Hematopoietic multipotent progenitor cell treated with erythropoietin and hydrocortisone succinate and interleukin-3 and kit ligand, for 4 days (in vitro differentiated cells): ENCODE measurements at places on chromosomes 12 and 14.

DNA sequence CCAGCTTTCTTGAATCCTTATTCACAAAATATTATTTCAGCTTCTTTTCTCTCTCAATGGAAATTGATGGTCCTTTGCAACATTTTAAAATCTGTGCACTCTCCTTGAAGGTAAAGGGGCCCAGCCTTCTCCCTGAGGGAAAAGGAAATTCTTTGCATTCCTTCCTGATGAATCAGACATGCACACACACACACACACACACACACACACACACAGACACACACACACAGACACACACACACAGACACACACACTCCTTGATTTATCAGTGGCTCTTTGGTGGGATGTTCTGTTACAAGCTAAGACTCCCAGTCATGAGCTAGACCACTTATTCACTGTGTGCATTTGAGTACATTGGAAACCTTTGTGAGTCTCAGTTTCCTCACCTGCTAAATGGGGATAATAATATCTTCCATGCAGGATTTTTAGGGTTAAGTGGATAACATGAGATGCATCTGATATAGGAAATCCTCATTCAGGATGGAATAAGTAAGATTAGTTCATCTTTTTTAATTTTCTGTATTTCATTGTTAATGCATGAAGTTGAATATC is 45.1 kb upstream of the HMGA2 start:
- no peak for DNase-seq

DNA sequence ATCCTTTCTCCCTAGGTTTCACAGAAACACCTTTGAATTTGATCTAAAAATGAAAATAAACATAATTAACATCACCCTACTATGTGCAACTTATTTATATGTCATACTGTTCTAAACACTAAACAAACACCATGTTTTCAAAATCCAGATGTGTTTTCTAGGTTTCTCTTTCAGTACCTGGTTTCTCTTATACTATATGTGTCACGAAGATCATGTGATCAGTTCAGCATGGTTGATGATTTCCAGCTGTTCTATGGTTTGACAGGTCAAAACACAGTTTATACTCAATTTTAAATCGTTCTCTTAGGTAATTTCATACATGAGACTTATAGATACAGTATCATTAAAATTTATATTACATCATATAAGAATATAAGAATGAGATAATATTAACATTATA is 373.1 kb downstream of the SOX5 start:
- no peak for DNase-seq

GRCh38 chr12:94231709-94232108 is 83.3 kb downstream of the PLXNC1 start:
- peak; percentile 88 for DNase-seq

DNA sequence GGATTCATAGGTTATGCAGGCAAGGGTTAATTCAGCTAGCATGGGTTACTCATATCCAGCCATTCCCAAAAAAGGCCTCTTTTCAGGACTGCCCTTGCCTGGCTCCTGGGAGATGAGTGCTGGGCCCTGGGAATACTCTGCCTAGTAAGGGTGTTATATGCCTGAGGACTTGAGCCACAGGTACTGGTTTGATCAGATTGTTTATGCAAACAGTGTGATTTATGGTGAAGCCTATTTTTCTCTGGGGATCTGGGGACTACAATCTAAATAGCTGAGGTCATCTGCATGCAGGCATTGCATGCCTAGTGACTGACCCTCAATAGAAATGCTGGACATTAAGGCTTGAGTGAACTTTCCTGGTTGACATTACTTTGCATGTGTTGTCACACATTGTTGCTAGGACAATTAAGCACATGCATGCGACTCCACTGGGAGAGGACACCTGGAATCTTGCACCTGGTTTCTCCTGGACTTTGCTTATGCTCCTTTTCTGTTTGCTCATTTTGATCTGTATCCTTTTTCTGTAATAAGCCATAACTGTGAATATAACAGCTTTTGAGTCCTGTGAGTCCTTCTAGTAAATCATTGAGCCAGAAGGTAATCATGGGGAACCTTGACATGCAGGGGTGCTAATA is 73.0 kb downstream of the RAD51B start:
- DNase-seq: no peak

DNA sequence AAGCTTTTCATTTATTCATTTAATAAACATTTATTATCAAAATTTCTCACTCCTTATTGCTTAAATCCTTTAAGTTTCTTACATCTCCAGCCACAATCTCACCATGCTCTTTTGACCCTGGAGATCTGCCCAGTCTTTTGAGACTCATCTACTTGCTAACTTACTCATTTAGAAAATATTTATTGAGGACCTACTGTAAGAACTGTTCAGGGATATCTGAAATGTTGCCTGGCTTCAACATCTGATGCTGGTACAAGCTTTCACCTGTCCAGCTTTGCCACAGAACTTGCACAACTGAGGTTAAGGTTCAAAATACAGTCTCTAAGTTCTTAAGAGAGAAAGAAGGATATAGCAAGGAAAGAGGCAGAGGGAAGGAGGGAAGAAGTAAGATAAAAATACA is 17.5 kb upstream of the GXYLT1 start:
- DNase-seq: no peak

DNA sequence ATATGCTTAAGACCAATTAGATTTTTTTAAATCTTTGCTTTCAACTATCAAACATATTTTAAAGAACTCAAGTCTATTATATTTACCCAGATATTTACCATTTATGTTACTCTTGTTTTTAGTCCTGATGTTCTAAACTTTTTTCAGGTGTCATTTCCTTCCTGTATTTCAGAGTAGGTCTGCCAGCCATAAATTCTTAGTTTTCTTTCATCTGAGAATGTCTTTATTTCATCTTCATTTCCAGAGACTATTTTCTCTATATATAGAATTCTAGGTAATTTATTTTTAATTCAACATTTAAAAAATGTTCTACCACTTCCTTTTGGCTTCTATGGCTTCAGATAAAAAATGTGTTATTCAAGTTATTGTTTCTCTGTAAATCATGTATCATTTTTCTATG is 218.2 kb upstream of the AMIGO2 start:
- no peak for DNase-seq

DNA sequence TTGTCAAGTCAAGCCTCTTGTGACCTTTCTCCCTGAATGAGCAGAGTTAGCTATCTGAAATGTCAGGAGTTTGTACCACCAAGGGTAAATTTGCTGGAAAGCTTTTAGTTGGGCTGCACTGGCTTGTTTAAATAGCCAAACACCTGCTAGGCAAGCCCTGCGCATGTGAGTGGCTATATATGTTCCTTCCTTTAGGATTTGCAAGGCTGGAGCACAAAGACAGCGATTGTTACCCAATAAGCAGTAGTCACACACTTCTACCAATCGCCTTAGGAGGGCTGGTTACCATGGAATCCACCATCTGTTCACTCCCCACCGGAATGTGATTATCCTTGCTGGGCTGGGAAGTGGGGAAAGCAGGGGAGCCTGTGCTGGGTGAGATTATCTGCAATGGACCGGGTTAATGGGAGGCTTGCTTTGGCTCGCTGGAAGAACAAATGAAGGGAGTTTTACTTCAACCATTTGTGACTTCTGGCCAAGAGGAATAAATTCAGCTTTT is 102.5 kb downstream of the FGD4 start:
- no peak for DNase-seq

GRCh38 chr12:61044766-61045165 is 1215.4 kb upstream of the USP15 start:
- DNase-seq: no peak

GRCh38 chr12:102093319-102093718 is 26.6 kb downstream of the NUP37 start:
- DNase-seq: no peak

DNA sequence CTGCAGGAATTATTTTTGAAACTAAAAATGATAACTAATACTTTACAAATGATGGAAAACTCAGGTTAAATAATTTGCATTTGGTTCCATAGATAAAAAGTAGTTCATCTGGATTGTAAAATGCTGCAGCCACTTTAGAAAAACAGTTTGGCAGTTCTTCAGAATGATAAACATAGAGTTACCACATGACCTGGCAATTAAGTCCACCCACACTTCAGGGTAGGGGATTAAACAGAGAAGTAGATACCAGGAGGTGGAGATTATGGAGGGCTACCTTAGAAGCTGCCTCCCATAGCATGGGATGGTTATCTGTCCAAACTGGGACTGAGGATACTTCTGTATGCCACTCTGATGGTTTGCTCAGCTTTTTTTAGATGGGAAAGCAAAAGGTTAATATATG is 22.2 kb downstream of the ARF6 start:
- DNase-seq: peak; percentile 60

DNA sequence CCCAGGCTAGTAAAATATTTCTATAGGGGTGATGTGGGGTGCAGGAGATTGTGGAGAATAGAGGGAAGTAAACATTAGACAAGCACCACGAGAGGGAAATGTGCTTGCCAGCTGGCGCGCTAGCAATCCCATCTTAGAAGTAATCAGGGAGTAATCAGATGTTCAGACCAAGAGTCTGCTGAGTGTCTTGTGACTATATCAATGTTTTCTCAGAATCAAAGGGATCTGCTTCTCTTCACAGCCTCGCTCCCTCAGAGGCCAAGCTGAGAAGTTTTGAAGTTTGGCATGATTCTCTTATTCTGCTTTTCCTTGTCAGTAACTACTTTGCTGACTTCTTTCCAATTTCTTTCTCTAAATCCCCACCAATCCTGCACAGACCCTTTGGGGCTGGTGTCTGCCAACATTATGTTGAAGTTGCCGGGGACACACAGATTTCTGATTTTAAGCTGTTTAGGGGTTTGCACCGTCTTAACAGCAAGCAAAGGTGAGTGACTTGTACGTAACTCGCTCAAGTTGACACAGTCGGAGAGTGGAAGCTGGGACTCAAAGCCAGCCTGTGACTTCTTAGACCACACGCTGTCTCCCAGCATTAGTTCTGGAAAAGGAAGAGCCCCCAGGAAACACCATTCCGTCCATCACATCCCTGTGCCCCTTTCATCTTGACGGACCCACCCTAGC is 22.0 kb upstream of the TSPAN9 start:
- no peak for DNase-seq

DNA sequence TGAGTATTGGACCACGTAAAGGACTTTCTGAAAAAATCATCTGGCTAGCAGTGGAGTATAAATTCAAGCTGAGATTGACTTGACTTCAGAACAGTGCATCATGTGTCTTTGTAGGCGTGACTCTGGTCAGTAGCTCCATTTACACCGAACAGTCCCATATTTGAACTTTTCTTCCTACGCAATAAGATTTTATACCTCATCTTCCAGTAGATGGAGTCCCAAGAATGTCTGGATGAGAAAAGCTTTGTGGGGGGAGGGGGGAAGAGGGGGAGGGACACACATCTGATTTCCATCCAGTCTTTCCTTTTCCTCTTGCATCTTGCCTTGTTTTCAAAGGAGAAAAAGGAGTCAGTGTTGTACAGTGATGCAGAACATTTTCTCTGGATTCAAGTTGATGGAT is 241.0 kb downstream of the EMP1 start:
- no peak for DNase-seq

DNA sequence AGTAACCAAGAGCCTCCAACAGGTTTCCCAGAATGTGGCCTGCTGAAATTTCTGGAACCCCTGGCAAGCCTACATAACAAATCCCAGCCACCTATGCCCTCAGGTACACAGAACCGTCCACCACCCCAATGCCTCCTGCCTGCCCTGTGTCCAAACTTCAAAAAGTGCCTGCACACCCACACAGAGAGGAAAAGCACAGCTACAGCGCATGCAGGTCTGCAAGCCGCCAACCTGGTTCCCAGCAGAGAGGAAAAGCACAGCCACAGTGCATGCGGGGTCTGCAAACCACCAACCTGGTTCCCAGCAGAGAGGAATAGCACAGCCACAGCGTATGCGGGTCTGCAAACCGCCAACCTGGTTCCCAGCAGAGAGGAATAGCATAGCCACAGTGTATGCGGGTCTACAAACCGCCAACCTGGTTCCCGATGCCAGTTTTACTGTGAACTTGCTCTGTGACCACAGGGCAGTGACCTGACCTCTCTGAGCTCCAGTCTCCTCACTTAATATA is 113.5 kb downstream of the SCARB1 start:
- DNase-seq: no peak

GRCh38 chr12:104109446-104110271 is 28.4 kb downstream of the NFYB start:
- DNase-seq: no peak

GRCh38 chr12:88957358-88957757 is 377.1 kb upstream of the KITLG start:
- no peak for DNase-seq

- peak; percentile 42 for DNase-seq
Measured at GRCh38 chr12:65276916-65277530, 1.5 kb upstream of the MSRB3 start.

DNA sequence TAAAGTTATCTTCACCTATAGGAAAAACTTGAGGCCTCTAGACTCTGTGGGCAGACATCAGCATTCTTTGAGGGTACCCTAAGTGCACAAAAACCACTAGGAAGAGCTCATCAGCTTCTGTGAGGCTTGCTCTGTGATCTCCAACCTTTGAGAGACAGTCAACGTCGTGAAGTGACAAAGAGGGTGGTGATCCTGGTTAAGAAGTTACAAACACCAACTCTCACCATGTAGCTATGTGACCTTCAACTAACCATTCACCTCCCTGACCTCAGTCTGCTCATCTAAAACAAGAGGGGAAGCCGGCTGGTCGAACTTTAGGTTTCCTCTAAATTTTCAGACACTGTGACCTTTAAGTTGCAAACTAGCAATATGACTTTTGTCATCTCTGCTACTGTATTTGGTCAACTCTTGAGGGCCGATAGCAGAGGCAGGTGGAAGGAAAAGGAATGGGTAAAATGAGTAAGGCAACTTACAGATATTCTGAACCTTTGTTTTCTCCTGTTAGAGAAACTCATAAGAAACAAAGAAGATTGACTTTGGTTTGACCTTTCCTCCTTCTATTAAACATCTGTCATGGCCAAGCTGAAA is 103.2 kb upstream of the PARP11 start:
- no peak for DNase-seq

DNA sequence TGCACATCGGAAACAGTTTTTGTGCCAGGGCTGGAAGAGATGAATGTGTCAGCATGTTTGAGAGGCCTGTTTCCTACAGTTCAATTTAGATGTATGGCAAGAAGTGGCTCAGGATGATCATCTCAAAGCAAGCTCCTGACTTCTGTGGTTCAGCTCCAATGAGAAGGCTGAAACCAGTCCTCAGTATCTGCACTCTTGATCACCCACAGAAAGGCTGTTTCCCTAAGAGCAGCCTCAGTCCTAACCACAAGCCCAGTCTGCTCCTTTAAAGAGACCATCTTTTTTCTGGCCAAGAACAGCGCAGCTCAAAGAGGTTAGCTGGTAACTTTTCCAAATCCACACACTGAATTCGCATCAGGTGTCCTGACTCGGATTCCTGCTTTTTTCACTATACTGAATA is 19.2 kb downstream of the CSRP2 start:
- DNase-seq: peak; percentile 94

GRCh38 chr12:125097427-125097826 is 32.2 kb downstream of the AACS start:
- DNase-seq: peak; percentile 37

DNA sequence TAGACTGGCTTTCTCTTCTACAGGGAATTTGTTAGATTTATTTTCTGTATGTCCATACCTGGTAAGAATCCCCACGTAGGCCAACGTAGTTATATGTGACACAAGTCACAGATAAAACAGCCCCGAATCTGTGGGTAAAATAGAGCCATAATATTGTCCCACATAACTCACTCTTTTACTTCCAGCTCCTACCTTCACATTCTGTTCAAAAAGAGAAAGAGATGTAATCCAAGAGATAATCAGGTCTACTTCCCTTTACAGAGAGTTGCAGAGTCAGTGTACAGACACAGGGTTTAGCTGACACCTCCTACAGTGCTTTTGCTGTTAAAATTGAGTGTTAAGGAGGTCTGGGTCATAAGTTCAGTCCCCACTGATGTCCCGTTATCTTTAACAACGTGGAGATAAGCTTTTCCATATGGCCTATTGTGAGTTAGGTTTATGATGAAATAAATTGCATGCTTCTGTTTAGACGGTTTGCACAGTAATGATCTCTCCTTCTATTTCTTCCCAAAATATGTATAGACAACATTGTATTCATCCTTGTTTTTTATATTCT is 446.5 kb downstream of the ADAMTS20 start:
- peak; percentile 20 for DNase-seq
